ENCODE measurements at places on chromosomes 13 and 19.

DNA sequence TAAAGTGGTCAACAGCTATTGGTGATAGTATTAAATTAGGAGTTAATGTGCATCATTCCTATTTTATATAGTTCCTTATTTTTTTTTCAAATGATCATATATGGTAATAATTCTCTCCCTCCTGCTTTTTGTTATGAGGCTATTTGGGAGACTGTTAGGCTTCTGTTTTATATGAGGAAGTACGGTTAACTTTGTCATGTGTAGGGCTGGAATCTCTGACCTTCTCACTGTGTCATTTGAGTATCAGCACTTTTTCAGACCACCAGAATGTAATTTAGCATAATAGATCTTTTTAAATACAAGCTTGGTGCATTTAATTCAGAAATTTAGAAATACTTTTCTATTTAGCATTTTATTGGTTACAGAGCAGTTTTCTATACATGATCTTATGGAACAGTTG lies 7.7 kb downstream of the DGKH start:
- no peak for DNase-seq

GRCh38 chr19:46537136-46538097 lies 41.8 kb upstream of the PNMA8B start:
- peak; percentile 72 for DNase-seq

- peak; percentile 69 for DNase-seq
Observed at GRCh38 chr19:4233282-4233853, 4.0 kb downstream of the EBI3 start.

- no peak for DNase-seq
Observed at GRCh38 chr19:20287070-20287469, 120.1 kb downstream of the ZNF486 start.

GRCh38 chr19:38679839-38680238 lies 32.4 kb downstream of the ACTN4 start:
- DNase-seq, result no peak

DNA sequence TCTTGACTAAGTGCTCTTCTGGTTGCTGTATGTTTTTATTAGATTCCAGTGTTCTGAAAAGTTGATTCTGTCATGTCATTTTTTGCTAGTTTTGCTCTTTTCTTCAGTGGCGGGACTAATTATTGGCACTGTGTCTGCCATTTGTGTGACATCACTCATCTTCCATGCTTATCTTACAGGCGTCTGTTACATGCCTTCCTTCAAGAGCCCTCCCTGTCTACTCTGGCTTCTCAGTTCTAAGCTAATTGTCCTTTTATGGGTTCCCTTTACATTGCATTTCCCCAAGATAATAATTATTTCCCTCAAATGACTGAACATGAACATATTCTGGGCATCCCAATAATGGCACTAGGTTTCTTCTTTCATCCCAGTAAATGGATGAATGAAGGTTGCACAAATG lies 459.1 kb downstream of the DCT start:
- DNase-seq, result no peak

- DNase-seq, result no peak
Observed at GRCh38 chr13:50422181-50423148, 407.2 kb downstream of the KCNRG start.

DNA sequence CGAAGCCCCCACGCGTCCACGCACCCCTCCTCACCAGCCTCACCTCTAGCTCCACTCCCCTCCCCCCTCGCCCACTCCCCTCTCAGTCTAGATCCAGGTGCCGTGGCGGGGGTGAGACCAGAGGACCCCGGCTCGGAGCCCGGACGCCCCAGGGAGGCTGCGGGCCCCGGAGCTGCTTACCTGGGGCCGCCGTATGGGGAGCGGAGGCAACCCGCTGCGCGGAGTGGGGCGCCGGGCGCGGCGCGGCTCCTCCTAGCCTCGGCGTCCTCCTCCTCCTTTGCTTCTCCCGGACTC lies 353 bp downstream of the ENOX1 start:
- peak; percentile 1 for DNase-seq

DNA sequence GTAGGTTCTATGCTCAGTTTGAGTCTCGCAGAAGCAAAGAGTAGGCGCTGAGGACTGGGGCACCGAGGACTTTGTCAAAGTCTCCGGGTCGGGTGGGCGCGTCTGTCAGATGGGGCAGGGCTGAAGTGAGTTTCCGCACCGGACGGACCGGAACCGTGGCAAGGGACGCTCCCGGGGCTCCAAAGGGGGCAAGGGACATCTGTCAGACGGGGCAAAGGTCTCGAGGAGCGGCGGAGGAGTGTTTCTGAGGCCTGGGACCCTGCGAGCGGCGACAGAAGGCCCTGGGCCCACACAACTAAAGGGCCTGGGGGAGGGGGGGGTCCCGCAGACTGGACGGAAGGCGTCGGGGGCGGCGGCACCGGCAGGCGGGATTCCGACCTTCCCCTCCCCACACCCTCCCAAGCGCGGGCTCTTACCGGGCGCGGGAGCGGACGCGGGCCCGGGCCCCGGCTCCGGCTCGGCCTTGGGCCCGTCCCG lies 13.3 kb upstream of the AKAP8L start:
- peak; percentile 34 for DNase-seq

- DNase-seq, result no peak
Observed at GRCh38 chr13:27979765-27980279, 8.7 kb downstream of the URAD start.

DNA sequence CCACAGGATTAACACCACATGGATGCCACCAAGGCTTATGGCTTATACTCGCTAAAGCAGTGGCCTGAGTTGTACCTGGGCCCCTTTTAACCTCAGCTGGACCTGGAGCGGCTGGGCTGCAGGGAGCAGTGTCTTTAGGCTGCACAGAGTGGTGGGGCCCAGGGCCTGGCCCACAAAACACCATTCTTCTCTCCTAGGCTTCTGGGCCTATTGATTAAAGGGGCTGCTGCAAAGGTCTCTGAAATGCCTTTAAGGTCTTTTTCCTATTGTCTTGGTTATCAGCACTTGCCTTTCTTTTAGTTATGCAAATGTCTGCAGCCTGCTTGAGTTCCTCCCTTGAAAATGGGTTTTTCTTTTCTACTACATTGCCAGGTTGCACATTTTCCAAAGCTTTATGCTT lies 973.9 kb upstream of the PRR20A start:
- no peak for DNase-seq

- no peak for DNase-seq
Observed at GRCh38 chr19:28701491-28701890, 511.5 kb downstream of the UQCRFS1 start.

GRCh38 chr13:113952151-113952982 lies 21.5 kb downstream of the C13orf46 start:
- DNase-seq, result no peak
